Stimulated activated CD4-positive, alpha-beta T cell treated with anti-CD3 and anti-CD28 coated beads, Interleukin-15, amount 100 ng/mL, for 1 hour (primary cell): ENCODE measurements at places on chromosomes 5 and 9.

DNA sequence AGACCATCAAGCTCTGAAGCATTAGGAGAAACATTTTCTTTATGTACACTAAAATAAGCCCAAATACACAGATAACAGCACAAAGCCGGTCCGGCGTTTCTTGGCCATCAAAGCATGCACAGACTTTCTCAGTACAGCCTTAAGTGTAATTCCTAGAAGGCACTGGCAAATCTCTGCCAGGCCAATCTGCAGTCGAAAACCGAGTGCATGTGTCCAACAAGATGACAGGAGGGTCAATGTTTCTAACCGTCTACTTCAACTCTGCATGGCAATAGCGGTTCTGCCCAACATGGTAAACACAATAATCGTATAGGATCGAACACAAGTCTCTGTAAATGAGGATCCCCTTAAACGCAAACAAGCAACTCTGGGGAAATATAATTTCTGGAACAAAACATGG is 1.1 kb downstream of the ARL15 start:
- no peak for DNase-seq

GRCh38 chr5:138639326-138639725 is 64.1 kb upstream of the HSPA9 start:
- DNase-seq, result no peak

DNA sequence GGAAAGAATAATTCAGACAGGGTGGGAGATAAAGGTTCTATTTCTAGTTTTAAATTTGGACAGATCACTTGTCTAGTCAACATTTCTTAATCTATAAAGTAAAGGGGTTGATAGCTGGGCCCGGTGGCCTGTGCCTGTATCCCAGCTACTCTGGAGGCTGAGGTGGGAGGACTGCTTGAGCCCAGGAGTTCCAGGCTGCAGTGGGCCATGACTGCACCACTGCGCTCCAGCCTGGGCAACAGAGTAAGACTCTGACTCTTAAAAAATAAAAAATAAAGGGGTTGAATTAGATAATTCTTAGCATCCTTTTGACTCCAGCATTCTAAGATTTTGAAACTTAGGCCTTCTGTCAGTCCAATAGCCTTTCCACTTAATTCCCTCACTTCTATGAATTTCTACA is 10.8 kb downstream of the DIAPH1 start:
- DNase-seq, result no peak

- DNase-seq, result no peak
Observed at GRCh38 chr5:96789794-96790330, 17.9 kb downstream of the ERAP1 start.

DNA sequence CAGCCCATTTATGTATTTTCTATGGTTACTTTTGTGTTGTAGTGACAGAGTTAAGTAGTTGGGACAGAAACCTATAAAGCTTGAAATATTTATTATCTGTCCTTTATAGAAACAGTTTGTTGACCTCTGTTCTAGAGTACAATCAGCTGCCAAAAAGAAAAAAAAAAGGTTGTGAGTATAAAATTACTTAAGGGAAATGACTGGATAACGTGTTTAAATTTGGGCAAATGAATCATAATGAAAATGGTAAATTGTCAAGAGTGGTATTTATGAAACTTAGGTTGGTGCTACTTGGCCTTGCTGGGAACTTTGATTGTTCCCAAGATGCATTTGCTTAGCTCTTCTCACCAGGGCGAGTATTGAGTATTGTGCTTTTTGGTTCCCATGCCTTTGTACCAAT is 70.2 kb upstream of the IL6ST start:
- DNase-seq, result no peak

DNA sequence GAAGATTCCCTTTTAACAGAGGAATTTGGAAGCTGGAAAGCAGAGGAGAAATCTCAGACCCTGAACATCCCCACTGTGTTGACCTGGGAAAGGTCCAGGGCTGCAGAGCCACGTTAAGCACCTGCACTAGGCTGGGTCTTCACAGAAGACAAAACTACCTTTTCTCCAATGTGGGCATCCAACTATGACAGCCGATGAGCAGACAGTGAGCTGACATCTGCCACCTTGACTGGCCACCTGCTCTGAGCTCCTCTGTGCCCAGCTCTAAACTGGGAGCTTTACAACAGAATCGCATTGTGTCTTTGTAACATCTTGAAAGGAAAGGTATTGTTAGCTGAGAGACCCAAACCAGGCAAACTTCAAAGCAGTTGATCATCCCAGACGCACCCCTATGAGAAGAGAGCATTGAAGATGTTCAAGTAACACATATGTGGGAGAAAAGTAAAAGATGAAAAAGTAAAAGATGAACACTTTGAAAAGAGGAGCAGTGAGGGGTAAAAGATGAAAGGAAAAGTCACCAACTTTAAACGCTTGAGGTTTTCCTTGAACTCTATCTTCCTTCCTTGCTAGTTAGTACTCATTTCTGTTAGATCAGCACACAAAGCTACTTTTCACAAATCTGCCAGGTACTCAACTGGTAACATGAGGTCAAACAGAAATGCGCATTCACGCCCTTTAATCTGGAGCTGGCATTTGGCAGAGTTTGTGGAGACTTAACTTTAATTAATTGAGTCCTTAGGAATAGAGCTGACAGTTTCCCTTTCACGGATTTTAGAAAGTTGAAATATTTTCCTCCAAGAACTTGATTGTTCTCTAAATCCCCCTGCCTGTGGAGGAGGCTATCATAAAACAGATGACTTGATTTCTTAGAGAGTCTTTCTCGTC is 53.2 kb upstream of the CTXN3 start:
- no peak for DNase-seq

DNA sequence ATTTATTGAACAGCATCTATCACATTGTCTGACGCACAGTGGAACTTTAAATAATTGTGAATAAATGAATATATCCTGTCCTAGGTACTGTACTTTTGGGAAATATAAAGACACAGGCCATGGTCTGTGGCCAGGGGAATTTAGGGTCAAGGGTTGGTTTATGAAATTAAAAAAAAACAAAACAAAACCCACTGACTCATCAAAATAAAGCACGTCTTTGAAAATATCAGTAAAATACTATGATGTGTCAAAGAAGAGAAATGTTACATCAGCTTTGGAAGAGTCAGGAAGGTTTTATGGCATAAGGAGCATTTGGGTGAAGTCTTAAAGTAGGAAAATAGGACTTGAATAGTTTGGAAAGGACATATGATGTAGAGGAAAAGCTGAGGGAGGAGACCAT is 70.5 kb downstream of the ZNF462 start:
- DNase-seq, result no peak

DNA sequence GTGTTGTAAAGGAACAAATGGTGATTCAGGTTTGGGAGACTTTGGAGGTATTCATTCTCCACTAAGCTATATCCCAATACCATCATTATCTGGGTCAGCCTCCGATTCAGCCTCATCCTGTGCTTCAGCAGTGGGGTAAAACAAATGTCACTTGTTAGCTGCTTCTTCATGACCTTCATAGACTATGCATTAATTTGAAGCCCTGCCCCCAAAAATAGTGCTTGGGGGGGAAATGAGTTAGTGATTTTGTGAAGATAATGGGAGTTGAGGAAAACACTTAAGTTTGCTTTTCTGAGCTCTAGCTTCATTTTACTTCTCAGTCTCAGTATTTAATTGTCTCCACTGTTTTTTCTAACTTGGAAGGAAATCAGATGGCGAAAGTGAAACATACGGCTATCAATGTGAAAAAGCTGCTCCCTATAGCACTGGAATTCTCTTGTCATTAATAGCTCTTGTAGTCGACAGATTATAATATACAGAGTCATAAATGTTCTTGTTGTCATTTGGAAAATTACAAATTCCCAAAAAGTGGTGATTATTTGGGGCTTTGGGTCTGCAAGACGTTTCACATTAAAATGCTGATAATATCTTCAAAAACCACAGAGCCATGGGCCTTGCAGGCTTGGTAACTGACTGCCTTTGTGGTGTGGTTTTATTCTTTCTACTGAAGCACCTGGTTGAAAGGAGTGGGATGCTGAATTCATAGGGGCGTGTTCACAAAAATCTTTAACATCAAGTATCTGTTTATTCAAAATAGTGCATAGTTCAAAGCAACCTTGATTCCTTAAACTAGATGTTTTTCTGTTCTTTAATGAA is 40.0 kb downstream of the PIK3R1 start:
- DNase-seq, result no peak

DNA sequence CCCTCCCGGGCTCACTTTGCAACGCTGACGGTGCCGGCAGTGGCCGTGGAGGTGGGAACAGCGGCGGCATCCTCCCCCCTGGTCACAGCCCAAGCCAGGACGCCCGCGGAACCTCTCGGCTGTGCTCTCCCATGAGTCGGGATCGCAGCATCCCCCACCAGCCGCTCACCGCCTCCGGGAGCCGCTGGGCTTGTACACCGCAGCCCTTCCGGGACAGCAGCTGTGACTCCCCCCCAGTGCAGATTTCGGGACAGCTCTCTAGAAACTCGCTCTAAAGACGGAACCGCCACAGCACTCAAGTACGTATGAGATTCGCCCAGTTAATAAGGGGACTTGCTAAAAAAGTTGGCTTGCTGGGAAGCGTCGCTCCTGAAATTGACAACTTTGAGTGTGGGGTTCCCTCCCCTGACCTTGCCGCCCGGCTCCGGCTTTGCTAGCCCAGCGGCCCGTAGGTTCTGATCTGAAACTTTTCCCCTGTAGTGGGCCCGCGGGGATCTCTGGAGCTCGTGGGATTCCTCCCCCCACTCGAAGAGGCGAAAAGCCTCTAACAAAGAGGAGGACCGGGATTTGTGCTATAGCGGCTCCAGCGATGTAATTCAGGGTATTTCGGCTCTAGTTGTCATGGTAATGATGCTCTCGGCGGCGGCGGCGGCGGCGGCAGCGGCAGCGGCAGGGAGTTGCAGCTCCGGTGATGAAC is 572 bp downstream of the NR4A3 start:
- DNase-seq, result no peak

GRCh38 chr5:6708814-6709213 is 4.4 kb upstream of the TENT4A start:
- DNase-seq, result no peak

- no peak for DNase-seq
Observed at GRCh38 chr9:77440057-77440456, 208.1 kb downstream of the GNA14 start.

GRCh38 chr5:107203243-107203642 is 467.5 kb downstream of the EFNA5 start:
- no peak for DNase-seq
